ENCODE measurements at places on chromosomes 4 and X.

DNA sequence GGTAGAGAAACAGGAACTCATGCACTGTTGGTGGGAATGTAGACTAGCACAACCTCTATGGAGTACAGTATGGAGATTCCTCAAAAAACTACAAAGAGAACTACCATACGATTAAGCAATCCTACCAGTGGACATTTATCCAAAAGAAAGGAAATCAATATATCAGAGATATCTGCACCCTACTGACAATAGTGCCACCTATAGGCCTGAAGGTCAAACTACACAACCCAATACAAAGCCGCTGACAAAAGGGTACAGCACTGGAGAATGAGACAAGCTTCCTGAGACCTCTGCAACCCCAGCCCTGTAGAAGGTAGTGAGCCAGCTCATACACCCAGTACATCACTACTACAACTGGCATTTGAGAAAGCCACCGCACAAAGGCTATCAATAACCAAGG, 67.1 kb downstream of the CBR4 start:
- no peak for DNase-seq

- no peak for DNase-seq
These were observed 102.3 kb downstream of the AGTR2 start for GRCh38 chrX:116272861-116273260.

DNA sequence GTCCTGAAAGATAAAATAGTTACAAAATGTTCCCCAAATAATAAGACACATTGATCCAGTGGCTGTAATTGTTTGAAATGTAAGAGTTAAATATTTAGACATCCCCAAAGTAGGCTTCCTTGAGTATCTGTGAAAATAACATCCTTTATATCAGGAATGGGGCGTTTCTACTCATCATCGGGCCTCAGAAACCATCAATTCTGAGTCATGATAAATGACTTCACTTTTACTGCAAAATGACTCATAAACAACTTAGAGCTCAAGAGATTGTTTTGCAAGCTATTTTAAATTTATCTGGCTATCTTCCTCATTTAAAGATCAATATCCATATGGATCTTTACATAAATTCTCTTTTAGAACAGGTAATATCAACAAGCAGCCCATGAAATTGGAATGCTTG, 369.4 kb upstream of the CNKSR2 start:
- DNase-seq = no peak

DNA sequence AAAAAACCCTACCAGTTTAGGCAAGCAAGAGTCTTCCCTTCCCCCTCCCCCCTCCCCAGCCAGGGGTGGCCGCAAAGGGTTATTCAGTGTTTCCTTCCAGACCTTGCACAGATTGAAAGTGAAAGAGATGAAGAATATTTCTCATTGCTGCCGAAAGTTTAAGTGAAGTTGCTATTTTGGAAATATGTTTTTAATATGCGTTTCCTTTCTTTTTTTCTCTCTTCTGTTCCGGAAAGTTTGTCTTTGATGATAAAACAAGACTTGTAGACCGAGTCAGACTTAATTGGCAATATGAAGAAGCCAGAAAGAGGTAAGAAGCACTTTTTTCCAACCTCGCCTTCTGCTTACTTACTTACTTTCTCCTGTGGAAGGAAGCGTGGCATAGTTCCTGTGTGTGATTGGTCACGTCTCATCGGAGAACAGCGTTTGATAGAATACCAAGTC, 58.5 kb upstream of the CLCN4 start:
- peak; percentile 48 for DNase-seq

DNA sequence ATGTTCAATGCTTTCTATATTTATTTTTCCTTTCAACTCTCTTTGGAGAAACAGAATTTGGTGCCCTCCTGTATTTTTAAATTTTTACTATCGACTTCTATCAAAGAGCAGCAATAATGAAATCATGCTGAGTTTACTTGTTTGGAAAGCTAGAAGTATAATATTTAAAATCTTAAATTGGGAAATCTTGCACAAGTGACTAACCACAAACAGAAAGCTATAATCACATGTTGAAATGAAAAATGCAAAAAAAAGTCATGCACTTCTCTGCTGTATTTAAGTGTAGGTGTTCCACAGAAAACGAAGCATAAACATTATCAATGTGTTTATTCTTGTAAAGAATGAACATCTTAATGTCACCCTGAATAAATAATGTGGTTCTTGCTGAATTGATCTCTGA, 306.1 kb downstream of the PCDH18 start:
- no peak for DNase-seq

- DNase-seq = no peak
These were observed 124.0 kb downstream of the PTPN13 start for GRCh38 chr4:86718152-86718551.

GRCh38 chr4:112127048-112127637, 18.1 kb upstream of the FAM241A start:
- no peak for DNase-seq

GRCh38 chrX:55006827-55007621, 6.9 kb downstream of the APEX2 start:
- no peak for DNase-seq

GRCh38 chr4:124902001-124902515, 189.5 kb upstream of the ANKRD50 start:
- no peak for DNase-seq

DNA sequence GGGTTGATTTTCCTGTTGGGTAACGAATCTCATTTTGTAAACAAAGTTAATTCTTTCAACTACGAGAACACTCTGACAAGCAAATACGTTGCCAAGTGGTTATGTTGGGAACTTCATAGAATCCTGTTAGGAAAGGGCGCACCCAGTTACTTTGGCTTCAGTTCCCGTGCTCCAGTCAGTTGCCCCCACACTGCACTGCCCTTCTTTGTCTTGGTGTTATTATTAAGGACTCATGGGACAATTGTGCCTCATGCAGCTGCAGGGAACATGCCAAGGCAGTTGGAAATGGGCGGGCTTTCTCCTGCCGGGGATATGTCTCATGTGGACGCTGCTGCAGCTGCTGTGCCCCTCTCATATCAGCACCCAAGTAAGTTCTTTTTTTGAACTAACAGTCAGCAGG, 28.9 kb downstream of the OFD1 start:
- no peak for DNase-seq

DNA sequence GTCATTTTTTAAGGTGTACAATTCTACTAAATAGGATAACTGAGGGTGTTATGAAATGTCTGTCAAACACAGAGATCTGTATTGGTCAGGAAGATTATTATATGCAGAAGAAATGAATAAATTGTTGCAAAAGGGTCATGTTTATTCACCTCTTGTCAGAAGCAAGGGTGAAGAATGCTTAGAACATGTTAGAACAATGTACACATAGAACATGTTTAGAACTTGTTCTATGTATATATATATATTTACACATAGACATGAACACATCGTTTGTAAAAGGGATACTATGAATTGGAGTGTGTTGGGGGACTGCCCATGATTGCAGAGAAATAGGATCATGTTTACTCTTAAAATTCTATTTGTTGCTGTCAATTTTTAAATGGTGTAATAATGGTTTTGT, 28.0 kb upstream of the TMEM150C start:
- DNase-seq = no peak

DNA sequence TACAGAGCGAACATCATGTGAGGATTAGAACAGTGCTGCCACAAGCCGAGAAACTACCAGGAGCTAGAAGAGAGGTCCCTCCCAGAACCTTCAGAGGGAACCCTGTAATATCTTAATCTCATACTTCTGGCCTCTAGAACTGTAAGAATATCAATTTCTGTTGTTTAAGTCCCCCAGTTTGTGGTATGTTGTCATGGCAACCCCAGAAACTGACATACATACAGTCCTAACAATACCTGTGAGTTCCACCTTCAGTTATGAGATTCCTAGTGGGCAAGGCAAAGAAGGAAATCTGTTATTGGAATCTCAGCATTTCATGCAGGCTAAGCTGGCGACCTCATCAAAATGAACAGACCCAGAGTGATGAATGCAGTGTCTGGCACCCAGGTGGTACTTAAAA, 42.5 kb downstream of the ZBTB49 start:
- DNase-seq = no peak

- DNase-seq = no peak
These were observed 73.1 kb downstream of the MAGEB17 start for GRCh38 chrX:16240231-16240905.

DNA sequence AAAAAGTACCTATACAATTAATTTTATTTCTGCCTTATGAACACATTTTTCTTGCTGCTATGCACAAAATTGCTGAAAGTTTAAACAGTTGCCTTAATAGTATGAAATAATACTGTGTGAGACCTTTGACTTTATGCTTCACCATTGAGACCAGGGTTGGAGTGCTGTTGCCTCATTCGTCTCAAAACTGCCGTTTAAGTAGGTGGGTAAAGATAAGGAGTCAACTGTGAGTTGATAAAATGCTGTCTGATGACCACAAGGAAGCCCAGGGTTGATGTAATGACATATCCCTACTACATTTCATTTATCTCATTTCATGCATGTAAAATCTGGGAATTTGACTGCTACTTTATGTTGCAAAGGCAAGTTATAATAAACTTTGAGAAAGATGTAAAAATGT, 23.4 kb downstream of the STK26 start:
- no peak for DNase-seq

GRCh38 chr4:107548211-107548905, 171.7 kb downstream of the PAPSS1 start:
- DNase-seq = no peak

DNA sequence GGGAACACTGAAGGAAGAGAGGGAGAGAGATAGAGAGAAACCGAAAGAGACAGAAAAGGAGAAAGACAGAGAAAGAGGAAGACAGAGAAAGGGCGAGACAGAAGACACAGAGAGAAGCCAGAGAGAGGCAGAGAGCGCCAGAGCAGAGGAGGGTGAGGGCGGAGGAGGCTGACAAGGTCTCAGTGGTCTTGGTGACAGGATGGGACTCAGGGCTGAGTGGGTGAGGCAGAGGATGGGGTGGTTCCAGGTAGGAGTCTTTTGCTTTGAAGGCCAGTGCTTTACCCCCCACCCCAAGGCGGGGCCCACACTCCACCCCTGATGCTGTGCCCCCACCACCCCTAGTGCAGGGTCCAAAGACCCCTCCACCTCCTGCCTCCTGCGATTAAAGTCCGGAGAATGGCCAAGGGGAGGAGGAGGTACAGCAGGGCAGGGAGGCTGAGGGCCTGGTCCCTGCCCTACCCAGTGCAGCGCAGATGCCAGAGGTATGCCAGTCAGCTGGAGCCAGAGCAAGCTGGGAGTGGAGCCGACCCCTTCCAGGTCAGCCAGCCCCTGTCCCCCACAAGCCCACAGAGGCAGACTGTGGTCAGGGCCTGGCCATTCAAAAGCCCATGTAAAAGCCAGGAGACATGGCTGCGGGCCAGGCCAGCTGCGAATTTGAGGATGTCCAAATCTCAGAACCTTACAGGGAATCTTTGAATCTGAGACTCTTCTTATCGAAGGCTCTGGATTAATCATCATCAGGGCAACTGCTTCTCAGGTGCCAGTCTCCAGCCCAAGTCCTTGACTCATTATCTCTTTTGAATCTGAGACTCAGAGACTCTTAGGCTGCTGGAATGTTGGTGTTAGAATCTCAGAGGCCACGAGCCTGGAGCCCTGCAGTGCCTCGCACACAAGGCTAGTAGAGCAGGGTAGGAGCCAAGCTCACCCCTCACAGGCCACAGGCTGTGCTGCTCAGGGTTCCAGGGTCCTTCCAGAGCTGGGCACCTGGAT, 758 bp downstream of the IQSEC2 start:
- no peak for DNase-seq

- DNase-seq = no peak
These were observed 267.8 kb downstream of the STIM2 start for GRCh38 chr4:27128443-27128842.

DNA sequence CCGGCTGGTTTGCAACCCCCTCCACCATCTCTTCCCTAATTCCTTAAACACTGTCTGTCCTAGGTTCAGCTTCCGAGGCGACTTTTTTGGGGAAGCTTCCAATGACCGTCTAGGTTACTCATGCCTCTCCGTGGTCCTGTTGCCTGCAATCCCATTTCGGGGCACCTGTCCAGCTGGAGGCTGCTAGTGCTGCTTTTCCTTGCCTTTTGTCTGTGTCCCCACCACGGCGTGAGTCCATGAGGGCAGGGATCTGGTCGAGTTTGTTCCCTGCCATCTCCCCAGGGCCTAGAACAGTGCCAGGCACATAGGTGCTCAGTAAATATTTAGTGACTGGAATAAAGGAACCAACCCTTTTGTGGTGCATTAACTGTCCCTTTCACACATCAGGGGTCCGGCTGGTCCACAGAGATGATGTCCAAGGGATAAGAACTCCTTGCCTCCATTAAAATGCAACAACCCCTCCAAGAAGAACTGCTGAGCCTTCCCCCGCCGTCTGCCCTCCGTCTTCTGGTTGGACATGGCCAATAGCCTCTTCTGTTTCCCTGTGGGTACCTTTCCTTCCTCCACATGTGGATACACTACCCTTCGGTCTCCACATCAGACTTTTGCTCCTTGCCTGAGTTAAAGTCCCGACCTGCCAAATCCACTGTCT, 5.7 kb upstream of the SORCS2 start:
- DNase-seq = no peak

DNA sequence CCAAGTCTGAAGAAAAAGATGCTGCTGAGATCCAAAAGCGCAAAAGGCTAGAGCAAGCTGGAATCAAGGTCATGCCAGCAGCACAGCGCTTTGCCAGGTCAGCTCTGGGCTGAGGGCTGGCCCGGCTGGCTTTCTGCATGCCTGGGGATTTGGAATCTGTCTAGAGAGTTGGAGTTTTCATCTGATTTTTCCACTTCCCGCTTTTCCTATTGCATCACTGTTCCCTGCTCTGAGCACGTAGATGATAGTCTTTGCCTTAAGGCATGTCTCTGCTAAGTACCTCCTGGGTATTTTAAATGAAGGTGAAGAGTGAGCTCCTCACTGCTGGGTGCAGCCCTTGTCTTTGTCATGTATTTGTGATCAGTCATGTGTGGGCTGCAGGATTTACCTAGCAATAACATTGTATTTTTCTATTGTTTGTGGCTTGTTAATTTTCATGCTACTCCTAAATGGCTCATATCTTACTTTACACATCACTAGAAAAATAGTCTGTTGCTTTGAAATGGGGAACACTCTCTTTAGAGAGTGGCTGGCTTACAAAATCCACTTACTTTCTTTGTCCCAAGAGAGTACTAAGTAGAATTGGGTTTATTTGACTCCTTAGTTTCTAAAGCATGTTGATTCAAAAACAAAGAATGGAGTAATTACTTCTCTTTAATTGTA, 82.8 kb downstream of the LIMCH1 start:
- no peak for DNase-seq

DNA sequence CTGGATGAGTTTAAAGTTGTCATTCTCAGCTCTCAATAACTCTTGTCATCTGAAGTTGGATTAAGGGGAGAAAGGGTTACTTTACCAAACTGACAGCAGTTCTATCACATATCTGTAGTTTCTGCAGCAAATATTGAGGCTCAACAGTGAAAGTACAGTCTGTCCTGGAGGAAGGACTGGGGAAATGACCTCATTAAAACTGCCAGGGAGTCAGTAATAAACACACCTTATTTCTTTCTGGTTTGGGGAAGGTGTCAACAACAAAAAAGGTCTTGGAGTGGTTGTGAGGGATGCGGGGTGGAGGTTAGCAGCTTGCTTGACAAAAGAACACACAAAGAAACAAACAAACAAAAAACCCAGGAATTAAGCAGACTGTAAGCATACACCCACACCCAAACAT, 1418.0 kb downstream of the STIM2 start:
- no peak for DNase-seq
